ENCODE measurements at places on chromosomes 6 and 20.

- DNase-seq: no peak
These were observed 39.5 kb downstream of the MYH7B start for GRCh38 chr20:34995192-34995591.

- DNase-seq: no peak
These were observed 101.4 kb downstream of the LIN28B start for GRCh38 chr6:105058316-105058715.

- peak; percentile 94 for DNase-seq
These were observed 58.6 kb downstream of the SYNJ2 start for GRCh38 chr6:158040051-158040803.

- no peak for DNase-seq
These were observed 60.6 kb downstream of the FOXA2 start for GRCh38 chr20:22523499-22524392.

DNA sequence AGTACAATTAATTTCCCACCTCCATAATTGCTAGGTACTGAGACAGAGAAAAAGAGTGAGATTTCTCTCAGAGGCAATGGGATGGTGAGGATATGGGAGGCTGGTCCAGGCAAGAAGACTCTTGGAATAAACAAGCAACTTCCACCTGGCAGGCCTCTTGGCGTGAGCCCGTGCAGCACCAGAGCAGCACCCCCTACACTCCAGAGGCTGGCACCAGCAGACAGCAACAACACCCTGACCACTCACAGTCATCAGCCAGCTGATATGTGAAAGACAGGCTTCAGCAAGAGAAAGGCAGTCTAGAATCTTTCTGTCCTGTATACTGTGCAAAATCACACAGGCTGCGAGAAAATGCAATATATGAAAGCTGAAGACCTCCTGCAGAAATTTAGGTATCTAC lies 59.7 kb downstream of the KIF13A start:
- DNase-seq: no peak

GRCh38 chr20:62378215-62378614 lies 8.7 kb upstream of the RPS21 start:
- no peak for DNase-seq

- no peak for DNase-seq
These were observed 153.6 kb upstream of the CST7 start for GRCh38 chr20:24795436-24795835.

All from fibroblast of skin of left quadriceps (primary cell).